ENCODE measurements at places on chromosomes 12 and 14.
A peak's percentile ranks its signal among the peaks of the same experiment; 100 is the strongest.

DNA sequence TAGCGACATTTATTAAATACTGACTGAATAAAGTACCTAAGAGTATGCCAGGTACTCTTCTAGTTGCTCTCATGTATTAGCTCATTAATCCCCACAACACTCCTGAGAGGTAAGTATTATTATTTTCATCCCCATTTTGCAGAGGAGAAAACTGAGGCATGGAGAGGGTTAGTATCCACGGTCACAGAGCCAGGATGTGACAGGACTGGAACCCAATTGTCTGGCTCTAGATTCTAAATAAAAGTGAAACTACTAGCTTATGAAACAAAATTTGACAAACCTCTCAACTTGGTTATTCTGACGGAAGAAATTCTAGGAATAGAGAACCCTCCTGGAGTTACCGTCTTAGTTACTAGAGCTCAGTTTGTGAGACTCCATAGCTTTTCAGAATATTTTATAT lies 112.2 kb downstream of the CHST11 start:
- DNase-seq = no peak

- no peak for DNase-seq
These were observed 182.6 kb downstream of the ETV6 start for GRCh38 chr12:11832093-11832492.

DNA sequence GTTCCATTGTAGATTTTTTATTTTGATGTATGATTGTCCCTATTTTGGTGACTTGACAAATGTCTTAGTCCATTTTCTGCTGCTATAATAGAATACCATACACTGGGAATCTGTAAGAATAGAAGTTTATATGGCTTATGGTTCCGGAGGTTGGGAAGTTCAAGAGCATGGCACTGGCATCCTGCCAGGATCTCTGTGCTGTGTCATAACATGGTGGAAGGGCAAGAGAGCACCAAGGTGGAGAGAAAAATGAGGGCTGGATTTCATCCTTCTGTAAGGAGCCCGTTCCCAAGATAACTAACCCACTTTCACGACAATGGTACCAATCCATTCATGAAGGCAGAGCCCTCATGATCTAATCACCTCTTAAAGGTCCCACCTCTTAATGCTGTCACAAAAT lies 176.7 kb downstream of the TMEM132D start:
- DNase-seq = no peak

- DNase-seq = no peak
These were observed 21.1 kb downstream of the RASSF8 start for GRCh38 chr12:25979563-25979962.

GRCh38 chr12:115823635-115824034 lies 453.9 kb downstream of the MED13L start:
- DNase-seq = no peak

- no peak for DNase-seq
These were observed 73.8 kb upstream of the ANKS1B start for GRCh38 chr12:100058482-100059029.

DNA sequence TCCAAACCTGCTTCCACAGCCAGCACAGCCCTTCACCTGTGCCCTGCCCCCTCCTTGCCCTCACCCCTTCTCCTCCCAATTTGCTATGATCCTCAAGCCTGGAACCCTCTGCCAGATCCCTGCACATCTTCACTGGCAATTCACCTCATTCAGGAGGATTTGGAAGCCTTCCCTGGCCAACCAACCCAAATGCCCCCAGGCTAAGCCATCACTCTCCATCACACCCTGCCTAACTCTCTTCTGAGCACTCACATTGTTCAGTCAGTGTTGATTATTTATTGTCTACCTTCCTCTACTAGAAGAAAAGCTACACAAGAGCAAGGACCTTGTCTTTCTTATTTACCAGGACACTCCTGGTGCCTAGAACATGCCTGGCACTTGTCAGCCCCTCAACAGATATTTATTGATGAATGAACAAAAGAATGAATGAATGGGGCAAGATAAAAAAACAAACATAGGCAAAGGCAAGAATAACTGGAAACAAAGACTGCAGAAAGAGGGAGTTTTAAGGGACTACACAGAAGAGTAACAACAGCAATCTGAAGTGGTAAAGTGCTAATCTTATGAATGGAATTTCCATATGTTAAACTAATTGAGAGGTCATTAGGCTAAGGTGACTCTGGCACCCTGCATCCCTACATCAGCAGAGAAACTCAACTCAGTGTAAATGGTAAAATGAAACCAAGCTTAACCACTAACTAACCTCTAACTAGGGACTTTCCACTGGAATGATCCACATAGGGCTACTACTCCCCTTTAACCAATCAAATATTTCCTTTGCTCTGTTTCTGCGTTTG lies 33.4 kb downstream of the TMTC1 start:
- DNase-seq = no peak

DNA sequence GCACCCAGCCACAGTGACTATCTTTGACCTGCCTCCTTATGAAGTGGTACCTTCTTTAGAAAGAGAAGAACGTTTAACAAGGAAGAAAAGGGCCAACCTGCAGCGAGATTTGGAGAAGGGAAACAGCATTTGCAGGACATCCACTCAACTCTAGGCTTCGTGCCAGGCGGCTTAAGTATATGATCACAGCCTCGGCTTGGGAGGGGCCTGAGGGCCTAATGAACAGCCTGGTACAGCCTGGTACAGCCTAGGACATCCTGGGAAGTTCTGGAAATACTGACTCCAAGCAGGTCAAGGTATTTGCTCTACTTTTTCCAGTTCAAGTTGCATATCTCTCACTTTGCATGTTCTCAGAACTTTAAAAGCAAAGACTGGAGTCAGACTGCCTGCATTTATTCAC lies 16.1 kb downstream of the HCAR2 start:
- no peak for DNase-seq

DNA sequence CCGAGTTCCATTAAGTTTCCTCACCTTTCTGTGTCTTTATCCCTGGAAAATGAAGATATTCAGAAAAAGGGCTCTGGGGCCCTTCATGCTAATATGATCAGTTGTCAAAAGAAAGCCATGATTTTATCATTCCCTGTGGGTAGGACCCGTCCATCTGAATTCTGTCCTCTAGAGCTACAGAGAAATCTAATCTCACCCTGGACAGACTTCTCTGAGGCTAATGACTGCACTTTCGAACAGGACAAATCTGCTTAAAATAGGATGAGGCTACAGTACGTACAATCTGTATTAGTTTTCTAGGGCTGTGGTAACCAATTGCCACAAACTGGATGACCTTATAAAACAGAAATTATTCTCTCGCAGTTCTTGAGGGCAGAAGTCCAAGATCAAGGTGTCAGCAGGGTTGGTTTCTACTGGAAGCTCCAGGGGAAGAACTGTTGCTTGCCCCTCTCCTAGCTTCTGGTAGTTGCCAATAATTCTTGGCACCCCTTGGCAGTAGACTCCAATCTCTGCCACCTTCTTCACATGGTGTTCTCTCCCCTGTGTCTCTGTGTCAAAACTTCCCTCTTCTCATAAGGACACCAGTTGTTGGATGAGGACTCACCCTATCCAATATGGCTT lies 1.3 kb downstream of the AK7 start:
- DNase-seq = no peak

GRCh38 chr14:91108941-91109611 lies 4.8 kb upstream of the DGLUCY start:
- peak; percentile 22 for DNase-seq

DNA sequence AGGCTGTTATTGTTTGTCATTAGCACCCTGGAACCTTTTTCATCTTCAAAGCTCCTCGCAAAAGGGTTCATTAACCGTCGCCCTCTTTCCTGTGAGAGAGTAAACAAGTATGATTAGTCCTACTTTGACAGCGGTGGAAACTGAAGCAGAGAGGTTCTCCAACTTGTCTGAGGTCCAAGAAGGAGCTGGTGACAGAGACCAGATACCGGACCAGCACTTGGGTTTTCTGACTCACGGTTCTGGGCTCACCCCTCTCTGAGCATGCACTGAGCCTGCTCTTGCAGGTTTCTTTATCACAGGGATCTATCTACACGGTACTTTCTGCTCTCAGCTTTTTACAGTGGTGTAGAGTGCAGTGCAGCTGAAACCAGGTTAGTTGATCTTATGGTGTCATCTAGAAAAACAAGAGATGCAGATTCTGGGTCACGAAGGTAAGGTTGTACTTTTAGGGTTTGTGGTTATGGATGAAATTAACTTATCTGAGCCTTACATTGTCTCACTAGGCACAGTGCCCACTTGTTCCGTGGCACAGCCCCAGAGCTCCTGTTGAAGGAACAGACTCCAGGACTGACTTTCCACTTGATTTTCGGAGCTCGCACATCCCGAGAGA lies 62.1 kb downstream of the PPP2R5C start:
- peak; percentile 55 for DNase-seq

GRCh38 chr12:6866920-6867412 lies 365 bp upstream of the TPI1 start:
- no peak for DNase-seq

DNA sequence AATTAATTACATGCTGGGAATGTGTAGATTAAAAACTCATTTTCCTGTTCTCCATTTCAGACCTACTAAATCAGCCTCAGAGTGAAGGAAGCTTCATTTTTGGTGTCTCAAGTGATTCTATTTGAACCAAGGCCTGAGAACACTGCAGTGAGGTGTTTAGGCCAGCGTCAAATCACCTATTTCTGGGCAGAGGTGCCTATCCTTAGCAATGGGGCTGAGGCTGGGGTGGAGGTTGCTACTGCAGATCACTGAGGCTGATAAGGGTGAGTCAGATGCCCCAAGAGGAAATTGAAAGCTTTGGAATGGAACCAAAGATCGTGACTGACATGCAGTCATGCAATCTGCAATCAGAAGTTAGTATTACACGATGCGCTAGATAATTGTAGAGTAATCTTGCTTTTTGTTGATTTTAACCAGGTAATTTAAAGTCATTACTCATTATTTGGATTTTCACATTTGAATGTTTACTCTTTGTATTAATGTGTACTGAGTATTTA lies 4.4 kb downstream of the TXNRD1 start:
- DNase-seq = peak; percentile 43

GRCh38 chr14:63383776-63384367 lies 65.1 kb upstream of the GPHB5 start:
- DNase-seq = no peak

DNA sequence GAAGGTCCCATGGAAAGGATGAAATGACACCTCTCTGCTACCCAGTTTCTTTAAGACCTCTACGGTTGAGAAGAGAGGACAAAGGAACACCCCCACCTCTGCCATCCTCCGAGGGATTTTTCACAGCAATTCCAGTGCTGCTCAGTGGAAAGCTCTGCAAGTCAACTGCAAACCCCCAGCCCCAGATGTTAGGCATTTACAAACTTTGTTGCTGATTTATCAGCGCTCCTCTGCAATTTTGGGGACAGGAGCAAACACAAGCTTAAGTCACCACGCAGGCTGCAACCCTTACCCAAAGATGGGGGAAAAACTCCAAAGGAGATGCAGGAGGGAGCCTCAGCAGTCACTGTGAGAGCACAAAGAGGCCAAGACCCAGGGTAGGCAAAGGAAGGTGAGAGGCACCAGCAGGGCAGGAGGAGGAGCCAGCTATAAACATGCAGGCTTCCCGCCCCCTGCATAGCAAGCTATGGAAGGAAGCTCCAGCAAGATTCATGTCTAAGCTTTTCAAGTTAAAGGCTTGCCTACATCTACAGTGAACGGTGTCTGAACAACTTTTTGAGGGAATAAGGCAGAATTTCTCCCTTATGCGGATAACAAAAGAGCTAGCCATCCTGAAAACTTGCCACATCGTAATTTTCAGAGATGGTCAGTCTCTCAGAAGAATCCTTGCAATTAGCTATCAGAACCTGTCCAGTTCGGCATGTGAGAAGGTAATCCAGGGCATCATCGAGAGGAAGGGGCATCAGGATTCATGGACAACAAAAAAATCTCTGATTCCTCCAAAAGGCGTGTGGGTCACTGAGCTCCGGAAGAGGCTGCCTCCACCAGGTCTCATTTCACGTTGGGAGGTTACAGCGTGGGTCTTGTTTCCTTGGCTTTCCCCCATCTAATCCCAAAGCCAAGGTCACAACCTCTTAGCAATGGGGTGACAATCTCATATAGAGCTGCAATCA lies 3.9 kb downstream of the CTDSP2 start:
- DNase-seq = no peak

Data from activated T-helper 1 cell treated with Interleukin-2 at 50 U/mL for 16 hours (primary cell).